ENCODE measurements at places on chromosomes 12 and 14.

DNA sequence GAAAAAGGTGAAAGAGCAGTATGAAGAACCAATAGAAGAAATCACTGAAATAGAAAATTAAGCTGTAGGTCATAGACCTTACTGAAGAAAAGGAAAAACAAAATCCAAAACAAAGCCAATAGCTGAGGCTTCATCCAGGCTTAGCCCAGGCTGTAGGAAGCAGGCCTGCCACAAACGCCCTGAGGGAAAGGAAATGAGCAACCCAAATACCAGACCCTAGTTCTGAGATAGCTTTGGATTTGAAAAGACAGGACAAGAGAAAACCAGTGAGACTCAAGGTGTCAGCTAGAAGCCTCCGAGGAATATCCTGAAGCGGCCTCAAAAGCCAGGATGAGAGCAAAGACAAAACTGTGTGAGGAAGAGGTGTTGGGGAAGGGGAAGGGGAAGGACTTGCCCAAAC, 79.2 kb downstream of the FERMT2 start:
- no peak for DNase-seq

DNA sequence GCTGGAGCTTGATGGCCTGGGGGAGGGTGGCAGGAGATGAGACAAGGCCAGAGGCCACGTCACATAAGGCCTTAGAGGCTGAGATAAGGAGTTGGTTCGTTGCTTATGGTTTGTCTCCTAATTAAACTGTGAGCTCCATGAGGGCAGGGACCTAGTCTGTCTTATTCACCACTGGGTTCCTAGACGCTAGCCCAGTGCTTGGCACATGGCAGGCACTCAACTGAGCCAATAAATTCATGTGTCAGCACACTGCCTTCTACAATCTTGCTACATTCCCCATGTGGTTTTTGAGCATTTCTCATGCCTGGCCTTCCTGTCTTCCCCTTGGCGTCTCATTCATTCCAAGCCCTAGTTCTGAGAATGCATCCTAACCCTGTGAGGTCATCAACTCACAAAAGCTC, 92.5 kb upstream of the MED13L start:
- no peak for DNase-seq

- no peak for DNase-seq
These were observed 26.4 kb downstream of the RIMBP2 start for GRCh38 chr12:130689408-130690405.

GRCh38 chr14:59148334-59148900, 40.0 kb upstream of the DAAM1 start:
- no peak for DNase-seq

DNA sequence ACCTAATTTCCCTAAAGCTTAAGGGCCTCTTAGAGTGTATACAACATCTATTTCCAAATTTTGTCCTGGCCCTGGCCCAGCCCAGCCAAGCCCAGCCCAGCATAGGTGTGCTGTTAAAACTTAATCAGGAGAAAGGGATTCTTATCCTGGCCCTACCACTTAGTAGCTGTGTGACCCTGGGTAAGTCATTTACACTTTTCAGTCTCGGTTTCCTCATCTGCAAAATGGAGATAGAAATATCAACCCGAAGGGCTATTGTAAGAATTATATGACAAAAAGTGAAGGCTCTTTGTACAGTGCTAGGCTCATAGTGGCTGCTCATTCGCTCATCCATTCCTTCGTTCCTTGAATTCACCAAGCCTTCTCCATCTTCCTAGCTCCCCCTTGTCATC, 442 bp downstream of the ERG28 start:
- no peak for DNase-seq

- DNase-seq = no peak
These were observed 27.9 kb downstream of the CCNK start for GRCh38 chr14:99508896-99509629.

GRCh38 chr14:61749867-61750266, 12.4 kb upstream of the SNAPC1 start:
- DNase-seq = no peak

DNA sequence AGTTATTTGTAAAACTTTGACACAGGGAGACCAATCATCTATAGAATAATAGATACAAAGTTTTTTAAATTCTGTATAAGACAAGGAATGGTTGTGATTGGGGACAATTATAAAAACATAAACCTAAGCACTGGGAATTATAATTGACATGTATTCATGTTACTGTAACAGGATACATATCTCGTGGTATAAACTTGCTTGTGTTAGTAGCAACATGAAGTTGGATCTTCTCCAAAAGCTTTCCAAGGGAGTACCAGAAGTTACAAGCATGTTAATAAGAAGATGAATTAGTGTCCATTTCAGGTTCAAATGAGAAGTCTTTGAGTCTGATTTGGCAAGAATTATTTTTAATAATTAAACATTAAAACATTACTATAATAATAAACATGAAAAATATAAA, 42.2 kb downstream of the CDKL1 start:
- DNase-seq = no peak

- DNase-seq = no peak
These were observed 37.4 kb downstream of the SLC6A15 start for GRCh38 chr12:84875241-84875640.

DNA sequence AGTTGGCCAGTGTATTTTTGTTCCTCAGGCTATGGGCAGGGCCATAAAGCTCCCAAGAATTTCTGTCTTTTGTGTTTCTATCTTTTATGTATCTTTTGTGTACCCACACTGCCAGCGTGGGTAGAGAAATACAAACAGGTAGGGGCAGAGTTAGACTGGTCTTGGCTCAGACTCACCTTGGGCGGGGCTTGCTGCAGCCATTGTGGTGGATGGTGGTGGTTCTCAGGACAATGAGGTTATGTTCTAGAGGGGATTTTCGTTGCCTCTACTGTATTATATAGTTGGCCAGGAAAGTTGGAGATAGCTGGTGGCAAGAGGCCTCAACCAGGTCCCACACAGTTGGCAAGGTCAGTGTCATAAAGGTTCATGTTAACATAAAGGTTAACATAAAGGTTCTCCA, 977.5 kb upstream of the LRFN5 start:
- DNase-seq = no peak

Data from right hindlimb (tissue), 1 donor.